ENCODE measurements at places on chromosomes 5 and 9.

DNA sequence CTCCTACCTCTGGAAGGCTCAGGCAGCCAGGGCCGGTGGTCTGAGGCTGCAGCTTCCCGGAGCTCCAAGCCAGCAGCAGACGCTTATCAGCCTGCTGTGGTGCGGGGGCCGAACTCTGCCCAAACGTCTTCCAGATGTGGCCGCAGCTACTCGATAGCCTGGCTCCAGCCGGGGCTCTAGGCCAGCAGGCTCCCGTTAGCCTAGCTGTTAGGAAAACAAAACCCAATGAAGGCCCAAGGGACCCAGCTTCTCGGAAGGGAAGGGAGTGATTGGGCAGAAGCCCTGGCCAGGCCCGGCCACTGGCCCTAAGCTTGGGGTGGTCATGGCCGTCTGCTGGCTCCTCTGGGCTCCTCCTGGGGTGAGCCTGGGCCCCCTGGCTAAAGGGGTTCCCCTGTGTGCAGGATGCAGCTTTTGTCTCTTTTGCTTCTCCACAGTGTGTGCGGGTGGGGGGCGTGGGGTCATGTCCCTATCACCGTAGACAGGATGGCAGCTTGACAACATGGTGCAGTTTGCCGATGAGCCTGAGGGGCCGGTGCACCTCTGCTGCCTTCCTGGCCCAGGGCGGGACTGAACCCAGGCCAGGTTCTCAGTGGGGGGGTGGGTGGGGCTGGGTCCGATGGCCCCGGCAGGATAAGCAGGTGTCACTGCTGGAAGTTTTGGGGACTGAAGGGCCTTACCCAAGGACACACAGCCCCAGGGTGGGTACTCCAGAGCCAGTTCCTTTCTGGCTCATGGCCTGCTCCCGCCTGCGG lies 18.7 kb downstream of the MYMK start:
- DNase-seq = no peak

- no peak for DNase-seq
Measured at GRCh38 chr5:1298723-1299510, 4.0 kb upstream of the TERT start.

- DNase-seq = no peak
Measured at GRCh38 chr9:107504585-107505455, 15.3 kb upstream of the KLF4 start.

DNA sequence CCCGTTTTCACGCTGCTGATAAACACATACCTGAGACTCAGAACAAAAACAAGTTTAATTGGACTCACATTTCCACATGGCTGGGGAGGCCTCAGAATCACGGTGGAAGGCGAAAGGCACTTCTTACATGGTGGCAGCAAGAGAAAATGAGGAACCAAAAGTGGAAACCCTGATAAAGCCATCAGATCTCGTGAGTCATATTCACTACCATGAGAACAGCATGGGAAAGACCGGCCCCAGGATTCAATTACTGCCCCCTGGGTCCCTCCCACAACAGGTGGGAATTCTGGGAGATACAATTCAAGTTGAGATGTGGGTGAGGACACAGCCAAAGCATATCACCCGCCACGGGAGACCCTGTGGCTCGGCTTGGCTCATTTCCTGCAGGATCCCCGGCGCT lies 20.2 kb downstream of the EXD3 start:
- no peak for DNase-seq

DNA sequence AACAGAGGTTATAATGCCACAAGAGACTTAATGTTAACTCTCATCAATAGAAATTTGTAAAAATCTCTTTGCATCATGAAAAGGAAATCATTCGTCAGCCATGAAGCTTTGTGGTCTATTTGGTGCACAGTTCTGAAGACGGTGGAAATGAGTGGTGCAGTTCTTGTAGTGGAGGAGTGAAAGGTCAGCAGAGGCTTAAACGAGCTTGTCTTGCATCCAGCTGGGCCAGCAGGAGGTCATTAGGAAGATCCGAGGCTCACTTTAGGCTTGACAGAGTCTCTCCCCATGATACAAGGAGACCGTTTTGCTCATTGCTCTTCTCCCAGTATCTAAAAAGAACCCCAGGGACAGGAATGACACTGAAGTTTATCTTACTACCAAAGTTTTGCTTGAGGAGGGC lies 440.8 kb downstream of the BNC2 start:
- DNase-seq = no peak

DNA sequence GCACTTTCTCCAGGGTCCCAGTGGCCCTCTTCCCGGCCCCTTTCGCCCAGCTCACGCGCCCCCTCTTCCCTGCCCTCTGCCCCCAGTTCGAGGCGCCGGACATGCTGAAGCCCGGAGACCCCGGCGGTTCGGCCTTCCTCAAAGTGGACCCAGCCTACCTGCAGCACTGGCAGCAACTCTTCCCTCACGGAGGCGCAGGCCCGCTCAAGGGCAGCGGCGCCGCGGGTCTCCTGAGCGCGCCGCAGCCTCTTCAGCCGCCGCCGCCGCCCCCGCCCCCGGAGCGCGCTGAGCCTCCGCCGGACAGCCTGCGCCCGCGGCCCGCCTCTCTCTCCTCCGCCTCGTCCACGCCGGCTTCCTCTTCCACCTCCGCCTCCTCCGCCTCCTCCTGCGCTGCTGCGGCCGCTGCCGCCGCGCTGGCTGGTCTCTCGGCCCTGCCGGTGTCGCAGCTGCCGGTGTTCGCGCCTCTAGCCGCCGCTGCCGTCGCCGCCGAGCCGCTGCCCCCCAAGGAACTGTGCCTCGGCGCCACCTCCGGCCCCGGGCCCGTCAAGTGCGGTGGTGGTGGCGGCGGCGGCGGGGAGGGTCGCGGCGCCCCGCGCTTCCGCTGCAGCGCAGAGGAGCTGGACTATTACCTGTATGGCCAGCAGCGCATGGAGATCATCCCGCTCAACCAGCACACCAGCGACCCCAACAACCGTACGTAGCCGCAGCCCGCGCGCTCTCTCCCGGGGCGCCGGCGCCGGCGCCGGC lies 1.0 kb downstream of the PRDM6 start:
- no peak for DNase-seq

DNA sequence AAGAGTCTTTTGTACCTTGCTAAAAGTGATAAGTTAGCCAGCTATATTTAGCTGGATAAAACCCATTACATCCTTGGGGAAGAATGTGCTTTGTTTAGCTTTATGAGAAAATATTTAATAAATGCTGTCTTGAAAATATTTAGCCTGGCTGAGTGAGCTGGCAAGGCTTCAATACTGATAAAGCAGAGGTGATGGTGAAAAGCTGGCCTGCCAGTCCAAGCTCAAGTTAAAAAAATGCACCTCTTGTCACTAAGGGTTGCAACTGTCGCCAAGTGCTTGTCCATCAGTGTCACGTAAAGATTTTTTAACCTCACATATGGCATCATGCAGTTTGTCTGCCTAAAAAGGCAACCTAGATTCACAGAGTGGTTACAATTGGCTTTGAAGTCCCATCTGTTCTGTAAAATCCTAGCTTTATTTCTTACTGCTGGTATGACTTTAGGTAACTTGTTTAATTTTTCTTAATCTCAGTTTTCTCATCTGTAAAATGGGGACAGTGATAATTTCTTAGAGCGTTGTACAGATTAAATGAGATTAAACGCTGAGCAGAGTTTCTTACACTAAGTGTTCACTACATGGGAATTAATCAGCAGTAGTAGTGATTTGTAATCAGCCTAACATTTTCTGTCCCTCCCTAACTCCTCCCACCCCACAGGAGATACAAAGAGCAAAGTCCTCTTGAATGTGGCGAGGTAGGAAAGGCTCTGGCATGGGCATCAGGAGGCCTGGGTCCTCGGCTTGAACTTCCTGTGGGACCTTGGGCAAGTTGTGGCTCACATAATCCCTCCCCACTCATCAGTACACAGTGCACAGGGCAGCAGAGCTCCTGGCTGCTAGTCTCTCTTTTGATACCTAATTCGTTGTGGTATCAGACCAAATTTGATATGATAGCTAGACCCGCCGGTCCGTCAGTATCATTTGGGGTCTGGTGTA lies 48.7 kb downstream of the PIK3R1 start:
- DNase-seq = no peak

GRCh38 chr5:95086927-95087815 lies 197.7 kb downstream of the MCTP1 start:
- no peak for DNase-seq

DNA sequence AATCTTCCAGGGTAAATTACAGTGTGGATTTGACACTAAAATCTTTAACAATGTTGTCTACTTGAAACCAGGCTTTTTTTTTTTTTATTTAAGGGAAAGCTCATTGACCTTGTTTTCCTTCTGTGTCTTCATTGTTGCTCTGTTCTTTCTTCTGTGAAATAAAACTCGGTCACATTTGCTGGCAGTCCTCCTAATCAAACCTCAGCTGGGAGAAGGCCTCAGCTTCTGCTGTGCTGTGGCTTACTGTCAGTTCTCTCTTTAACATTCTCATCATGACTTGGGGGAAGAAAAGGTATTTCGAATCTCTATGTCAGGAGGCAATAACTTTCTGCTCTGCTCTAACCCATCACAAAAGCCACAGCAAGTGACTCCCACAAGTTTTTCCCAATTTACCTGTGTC lies 268.9 kb downstream of the ZNF608 start:
- no peak for DNase-seq

GRCh38 chr9:15189481-15189880 lies 117.5 kb downstream of the TTC39B start:
- DNase-seq = no peak

GRCh38 chr9:93450945-93451815 lies at the start of gene FAM120A:
Gene FAM120A (plus strand): TSS chr9:93451685. CDS start chr9:93451916, 231 bp downstream.
- peak; percentile 42 for DNase-seq

- DNase-seq = no peak
Measured at GRCh38 chr5:57032151-57032551, 80.2 kb upstream of the MIER3 start.

GRCh38 chr5:43729846-43730478 lies 127.0 kb downstream of the NNT start:
- no peak for DNase-seq

DNA sequence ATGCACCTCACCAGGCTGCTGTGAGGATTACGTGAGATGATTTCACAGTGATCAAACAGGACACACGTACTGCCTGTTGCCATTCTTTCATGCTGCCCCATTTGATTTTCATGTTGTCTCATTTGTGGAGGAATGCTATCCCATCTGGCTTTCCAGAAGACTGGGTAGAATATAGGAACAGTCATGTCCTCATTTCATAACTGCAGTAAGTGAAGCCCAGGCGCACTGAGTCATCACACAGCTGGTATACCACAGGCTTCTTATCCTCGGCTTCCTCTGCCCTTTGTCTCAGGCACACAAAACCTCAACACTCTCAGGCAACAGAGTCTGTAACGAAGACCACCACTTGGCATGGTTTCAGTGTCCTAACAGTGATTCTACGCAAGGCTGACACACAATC lies 62.3 kb downstream of the LHFPL2 start:
- DNase-seq = no peak

- DNase-seq = no peak
Measured at GRCh38 chr5:33800241-33800950, 91.4 kb downstream of the ADAMTS12 start.

DNA sequence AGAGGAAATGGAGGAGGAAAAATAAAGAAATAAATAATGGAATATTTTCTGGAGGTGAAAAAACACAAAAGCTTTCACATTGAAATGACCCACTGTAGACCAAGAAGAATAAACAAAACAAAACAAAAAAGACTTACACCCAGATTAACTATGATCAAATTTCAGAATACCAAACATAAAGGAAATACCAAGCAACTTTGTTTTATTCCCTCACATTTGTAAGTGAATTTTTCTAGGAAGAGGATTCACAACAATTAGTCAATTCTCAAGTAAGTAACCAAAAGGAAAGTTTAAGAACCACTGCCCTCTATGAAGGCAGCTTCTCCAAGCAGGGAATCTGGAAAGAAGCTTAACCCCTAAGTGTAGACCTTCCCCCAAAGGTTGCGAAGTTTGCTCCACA lies 29.6 kb upstream of the B4GALT1 start:
- DNase-seq = no peak

DNA sequence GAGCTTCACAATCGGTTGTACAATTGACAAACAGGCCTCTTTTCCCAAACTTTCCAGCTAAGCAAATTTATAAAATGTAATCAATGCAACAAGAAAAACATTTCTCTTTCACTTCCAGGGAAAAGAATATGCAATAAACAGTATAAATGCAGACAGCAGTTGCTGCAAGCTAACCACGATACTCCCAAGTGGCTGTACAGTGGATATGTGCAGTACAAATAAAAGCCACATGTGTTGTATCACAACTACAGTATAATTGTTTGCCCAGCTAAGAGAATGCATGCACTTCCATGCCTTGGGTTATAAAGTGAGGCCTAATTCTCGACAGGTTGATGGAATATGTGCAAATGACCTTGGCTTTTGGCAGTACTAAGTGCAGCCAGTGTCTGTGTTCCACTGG lies 16.7 kb upstream of the PDCL start:
- DNase-seq = no peak

DNA sequence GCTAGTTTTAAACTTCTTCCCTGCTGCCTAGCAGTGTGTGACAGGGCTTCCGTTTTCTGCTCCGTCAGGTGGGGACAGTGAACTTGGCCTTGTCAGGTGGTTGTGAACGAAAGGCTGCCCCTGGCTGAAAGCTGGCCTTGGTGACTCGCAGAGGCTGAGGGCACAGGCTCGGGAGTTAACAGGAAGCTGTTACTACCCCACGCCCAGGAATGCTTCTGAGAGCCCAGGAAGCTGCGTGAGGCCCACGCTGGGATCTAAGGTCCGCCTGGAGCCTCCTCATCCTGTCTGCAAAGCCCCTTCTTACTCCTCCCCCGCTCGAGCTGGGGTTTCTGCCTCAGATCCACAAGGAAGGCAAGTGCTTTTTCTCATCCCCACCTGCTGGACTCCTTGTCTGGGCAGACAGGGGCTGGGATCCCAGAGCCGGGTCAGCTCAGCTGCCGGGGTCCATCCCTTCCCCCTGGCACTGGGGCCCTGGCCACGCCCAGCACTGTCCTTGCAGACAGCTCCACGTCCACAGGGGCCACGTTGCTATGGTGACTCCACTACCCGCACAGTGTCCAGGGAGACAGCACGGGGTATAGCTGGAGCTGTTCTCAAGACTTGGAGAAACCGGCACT lies 124.7 kb upstream of the TBC1D2 start:
- no peak for DNase-seq

DNA sequence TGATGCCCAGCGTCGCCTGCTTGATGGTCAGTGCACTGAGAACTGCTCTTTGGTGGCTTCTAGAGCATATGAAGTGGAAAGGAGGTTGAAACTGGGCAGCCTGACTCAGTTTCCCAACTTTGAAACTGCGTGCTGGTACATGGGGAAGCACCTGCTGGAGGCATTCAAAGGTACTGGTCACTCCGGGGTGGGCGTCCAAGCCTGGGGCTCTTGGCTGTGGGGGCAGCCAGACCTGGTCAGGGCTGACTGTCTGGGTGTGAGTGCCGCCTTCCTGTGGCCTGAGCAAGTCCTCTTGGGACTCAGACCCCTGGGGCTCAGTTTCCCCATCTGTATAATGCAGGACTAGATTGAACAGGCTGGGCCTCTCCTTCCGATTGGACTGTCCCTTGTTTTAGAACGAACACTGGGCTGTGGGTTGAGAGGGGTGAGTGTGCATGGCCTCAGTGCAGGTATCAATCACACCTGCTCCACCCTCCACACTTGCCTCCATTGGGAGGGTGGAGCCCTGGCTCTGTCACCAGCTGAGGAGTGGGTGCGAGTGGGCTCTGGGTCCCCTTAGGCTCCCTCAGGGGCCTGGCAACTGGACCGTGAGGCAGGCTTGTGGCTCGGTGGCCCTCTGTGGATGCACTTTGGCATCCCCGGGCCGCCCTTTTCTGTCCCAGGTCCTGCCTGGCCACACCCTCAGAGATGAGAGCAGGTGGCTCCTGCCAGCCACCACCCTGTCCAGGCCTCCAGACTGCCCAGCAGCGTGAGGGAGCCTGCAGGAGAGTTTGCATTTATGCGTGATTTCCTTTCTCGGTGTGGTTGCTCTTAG lies 80.2 kb downstream of the PHF2 start:
- no peak for DNase-seq
